ENCODE measurements at places on chromosomes 6 and 20. TPM values are rescaled to one million over a fixed set of nuclear protein-coding genes. Genes with fewer than 3 reads are reported as not detected.

DNA sequence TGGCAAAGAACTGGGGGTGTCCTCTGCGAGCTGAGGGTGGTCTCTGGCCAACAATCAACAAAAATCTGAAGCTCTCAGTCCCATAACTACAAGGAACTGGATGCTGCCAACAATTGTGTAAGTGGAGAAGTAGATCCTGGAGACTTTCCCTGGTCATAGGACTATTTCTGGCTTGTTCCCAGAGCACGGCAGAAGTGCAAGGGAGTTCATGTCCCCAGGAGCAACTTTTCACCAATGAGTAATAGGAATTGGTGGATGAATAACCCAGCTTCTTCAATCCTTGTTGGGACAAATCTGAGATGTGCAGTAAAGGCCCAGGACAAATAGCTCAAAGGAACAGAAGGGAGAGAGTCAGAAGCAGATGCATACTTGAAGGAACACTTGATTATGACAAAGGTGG lies 95.5 kb downstream of the QRSL1 start:
- H3K36me3 ChIP-seq: no peaks in the 10 kb centered on the region
- no peak overlapping the region for H3K27ac ChIP-seq
- no peak overlapping the region for H3K4me3 ChIP-seq
- DNase-seq: no peak
- H3K27me3 ChIP-seq: peaks cover 3% of the 10 kb centered on the region

GRCh38 chr6:86529635-86530034 lies 407.7 kb upstream of the HTR1E start:
- H3K36me3 ChIP-seq: no peaks in the 10 kb centered on the region
- H3K27ac ChIP-seq: no peak overlapping the region
- H3K4me1 ChIP-seq: no peaks in the 10 kb centered on the region
- H3K4me3 ChIP-seq: no peak overlapping the region
- H3K27me3 ChIP-seq: no peaks in the 10 kb centered on the region

DNA sequence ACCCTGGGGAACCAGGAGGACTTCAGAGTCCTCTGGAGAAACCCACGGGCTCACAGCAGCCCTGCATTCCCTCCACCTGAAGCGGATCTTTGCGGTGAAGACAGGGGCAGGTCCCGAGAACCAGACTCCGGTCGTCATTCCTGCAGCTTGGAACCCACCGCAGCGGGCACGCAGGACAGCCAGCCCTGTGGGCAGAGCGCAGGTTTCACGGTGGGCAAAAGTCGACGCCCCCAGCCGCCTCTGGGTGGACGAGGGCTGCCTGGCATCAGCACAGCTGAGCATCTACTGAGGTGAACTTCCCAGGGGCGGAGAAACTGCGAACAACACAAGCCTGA lies 118.3 kb downstream of the PSMB1 start:
- peaks cover 6% of the 10 kb centered on the region for H3K4me1 ChIP-seq
- H3K4me3 ChIP-seq: no peak overlapping the region
- peaks cover 18% of the 10 kb centered on the region for H3K27me3 ChIP-seq
- H3K36me3 ChIP-seq: no peaks in the 10 kb centered on the region

DEFB132 gene
- total RNA-seq: not detected

- peaks cover 91% of the 10 kb centered on the region for H3K4me1 ChIP-seq
- peak overlapping the region; percentile 84 for H3K27ac ChIP-seq
- no peaks in the 10 kb centered on the region for H3K27me3 ChIP-seq
- peaks cover 21% of the 10 kb centered on the region for H3K36me3 ChIP-seq
These were observed 54.7 kb downstream of the GFOD1 start for GRCh38 chr6:13432526-13433184.

PRSS16 gene
- 0.82 TPM for total RNA-seq

DNA sequence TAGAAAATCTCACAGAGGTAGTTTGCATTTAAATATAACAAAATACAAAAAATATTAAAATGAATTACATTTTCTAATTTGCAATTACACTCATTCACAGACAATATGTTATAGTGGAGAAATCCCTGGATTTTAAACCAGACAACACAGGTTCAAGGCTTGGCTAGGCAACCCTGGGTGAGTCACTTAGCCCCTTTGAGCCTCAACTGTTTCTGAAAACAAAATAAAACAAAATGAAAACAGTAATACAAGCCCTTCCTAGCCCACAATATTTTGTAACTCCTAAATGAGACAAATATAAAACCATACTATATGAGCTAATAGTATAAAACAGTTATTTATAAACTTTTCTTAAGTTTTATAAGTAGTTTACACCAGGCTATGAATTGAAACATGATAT lies 41.0 kb downstream of the UQCC1 start:
- no peaks in the 10 kb centered on the region for H3K27me3 ChIP-seq
- no peak overlapping the region for H3K4me3 ChIP-seq
- H3K4me1 ChIP-seq: peaks cover 6% of the 10 kb centered on the region
- H3K36me3 ChIP-seq: peaks cover 16% of the 10 kb centered on the region
- H3K27ac ChIP-seq: no peak overlapping the region

DNA sequence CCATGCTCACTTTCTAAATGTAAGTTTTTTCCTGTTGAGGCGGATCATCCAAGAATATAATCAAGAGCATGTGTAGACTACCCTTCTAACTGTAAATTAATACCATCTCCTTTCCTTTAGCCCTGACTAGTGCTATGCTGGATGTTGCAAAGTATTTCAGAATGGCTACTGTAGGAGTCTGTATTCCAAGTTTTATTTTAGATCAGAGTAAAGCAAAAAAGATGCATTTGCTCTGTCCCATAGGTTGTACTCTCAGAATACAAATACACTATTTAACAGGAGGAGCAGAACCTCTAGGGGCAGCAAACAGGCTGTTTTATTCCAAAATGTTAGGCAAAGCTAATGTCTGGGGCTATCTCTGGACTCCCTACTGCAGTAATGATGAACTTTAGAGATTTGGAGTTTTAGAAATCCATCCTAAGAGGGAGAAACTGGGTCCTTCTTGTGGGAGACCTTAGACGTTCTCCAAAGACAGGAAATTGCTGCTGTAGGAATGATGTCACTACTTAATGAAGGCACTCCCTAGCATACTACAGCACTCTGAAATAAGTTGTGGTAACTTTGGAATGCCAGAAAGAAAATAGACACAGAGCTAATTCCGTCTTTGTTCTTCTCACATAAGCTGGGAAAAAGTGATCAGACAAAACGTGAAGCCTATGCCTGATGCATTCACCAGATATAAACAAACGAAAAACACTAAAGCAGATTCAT lies 392.4 kb upstream of the HS3ST5 start:
- H3K27me3 ChIP-seq: no peaks in the 10 kb centered on the region
- no peaks in the 10 kb centered on the region for H3K4me1 ChIP-seq
- H3K4me3 ChIP-seq: no peak overlapping the region
- H3K27ac ChIP-seq: no peak overlapping the region
- no peak for DNase-seq

DNA sequence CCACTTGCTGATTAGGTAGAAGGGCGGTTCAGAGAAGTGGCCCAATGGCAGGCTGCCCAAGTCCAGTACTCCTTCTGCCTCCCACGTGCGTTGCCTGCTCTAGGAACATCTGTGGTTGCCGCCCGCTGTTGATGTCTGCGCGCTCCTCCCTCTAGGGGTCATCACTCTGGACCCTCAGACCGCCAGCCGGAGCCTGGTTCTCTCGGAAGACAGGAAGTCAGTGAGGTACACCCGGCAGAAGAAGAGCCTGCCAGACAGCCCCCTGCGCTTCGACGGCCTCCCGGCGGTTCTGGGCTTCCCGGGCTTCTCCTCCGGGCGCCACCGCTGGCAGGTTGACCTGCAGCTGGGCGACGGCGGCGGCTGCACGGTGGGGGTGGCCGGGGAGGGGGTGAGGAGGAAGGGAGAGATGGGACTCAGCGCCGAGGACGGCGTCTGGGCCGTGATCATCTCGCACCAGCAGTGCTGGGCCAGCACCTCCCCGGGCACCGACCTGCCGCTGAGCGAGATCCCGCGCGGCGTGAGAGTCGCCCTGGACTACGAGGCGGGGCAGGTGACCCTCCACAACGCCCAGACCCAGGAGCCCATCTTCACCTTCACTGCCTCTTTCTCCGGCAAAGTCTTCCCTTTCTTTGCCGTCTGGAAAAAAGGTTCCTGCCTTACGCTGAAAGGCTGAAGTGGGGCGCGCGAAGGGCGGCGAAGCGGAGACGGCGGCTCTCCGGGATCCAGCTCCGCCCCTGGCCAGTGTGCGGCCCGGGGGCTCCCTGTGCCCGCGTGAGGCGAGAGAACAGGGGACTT lies 8.5 kb downstream of the TRIM15 start:
- no peak for DNase-seq
- no peaks in the 10 kb centered on the region for H3K36me3 ChIP-seq
- no peak overlapping the region for H3K4me3 ChIP-seq

MYLK2 gene
- total RNA-seq: 0.89 TPM

DNA sequence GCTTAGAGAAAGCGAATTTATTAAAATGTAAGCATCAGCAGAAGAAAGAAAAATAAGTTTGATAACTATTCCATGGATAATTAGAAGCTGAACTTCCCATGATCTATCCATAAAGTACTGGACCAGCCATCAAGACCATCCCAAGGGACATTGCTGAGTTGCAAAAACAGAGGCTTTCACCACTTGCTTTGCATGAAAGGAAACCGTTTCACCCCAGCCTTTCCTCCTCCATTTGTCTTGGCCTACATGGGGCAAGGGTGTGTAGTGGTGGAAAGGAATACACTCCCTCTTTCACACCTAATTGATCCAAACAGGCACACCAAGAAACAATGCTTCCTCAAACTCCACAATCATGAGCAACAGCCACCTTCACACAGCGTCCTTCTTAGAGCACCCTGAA lies 10.4 kb downstream of the HIVEP2 start:
- peak overlapping the region; percentile 73 for H3K27ac ChIP-seq
- no peak overlapping the region for H3K4me3 ChIP-seq
- H3K4me1 ChIP-seq: peaks cover 81% of the 10 kb centered on the region
- no peak for DNase-seq
- H3K36me3 ChIP-seq: peaks cover 33% of the 10 kb centered on the region

PPP1R16B gene
- 63.4 TPM for total RNA-seq

DNA sequence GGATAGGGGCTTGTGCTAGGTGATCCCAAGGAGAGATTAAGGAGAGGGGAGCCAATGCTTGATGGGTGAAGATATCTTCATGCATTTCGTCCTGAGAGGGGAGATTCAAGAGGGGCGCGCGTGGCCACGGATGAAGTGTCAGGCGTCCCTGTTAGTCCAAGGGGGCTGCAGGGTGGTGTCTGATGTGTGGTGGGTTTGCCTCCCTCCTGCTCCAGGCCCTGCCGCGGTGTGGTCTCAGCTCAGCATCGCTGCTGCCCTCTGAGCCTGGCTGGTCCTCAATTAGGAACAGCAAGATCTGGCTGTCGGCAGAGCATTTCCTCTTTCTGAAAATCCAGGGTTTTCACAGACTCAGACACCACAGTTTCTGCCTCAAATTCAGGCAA lies 318.0 kb downstream of the THBS2 start:
- no peak overlapping the region for H3K4me3 ChIP-seq
- H3K27ac ChIP-seq: no peak overlapping the region
- peaks cover 21% of the 10 kb centered on the region for H3K27me3 ChIP-seq
- H3K36me3 ChIP-seq: no peaks in the 10 kb centered on the region
- H3K4me1 ChIP-seq: no peaks in the 10 kb centered on the region
- no peak for DNase-seq

IRF4 gene
- 91.2 TPM for total RNA-seq

DNA sequence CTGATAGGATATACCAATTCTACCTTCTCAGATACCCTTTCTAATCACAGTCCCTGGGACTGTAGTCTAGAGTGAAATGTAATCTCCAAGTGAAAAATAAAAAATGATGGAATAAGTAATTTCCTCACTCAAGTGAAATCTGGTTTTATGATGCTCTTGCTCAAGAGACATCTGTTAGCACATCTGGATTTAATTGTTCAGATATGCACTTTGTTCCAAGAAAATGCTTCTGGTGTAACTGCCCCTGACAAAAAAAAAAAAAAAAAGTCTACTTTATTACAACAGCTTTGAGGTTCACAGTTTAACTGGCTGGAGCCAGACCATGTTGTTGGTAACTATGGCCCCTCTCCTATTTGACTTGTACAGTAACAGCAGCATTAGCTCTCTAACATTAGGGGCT lies 251.8 kb downstream of the BTBD9 start:
- no peak for DNase-seq
- no peak overlapping the region for H3K4me3 ChIP-seq
- H3K27me3 ChIP-seq: no peaks in the 10 kb centered on the region
- no peaks in the 10 kb centered on the region for H3K36me3 ChIP-seq
- H3K27ac ChIP-seq: no peak overlapping the region

ZBTB46 gene
- total RNA-seq: not detected

All from activated CD8-positive, alpha-beta T cell treated with anti-CD3 and anti-CD28 coated beads, Interleukin-2, amount 10 ng/mL, durations not matched to agents 7 days and 5 days (primary cell).